ENCODE measurements at places on chromosomes 6 and 20.

DNA sequence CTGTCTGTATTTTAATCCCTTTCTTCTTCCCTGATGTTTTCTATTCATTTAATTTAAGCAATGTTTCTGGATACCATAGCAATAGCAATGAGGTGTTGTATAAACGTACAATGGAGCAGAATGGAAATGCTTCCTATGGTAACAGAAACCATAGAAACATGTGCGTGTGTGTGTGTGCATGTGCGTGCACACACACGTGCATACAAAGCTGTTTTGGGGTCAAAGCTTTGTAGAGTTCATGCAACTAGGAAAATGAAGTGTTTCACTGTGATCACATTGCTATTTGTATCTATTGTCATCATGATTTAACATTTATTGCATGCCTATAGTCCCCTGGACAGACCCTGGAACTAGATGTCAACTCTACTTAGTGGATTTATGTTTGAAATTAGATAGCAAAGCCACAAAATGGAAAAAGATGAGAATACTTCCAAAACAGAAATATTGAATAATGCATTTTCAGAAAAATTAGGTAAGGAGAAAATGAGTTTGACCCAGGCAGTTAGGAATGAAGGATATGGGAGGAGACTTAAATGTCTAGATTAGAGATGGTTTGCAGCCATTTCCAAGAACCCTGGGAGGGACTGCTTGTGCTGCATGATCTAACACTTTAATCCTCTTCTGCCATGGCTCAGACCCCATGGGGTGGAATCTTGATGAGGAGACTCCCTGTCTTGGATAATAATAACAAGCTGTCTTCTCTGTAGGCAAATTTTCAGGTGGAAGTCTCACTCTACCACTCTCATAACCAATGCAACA is 124.4 kb downstream of the TRMT11 start:
- DNase-seq = no peak

- DNase-seq = no peak
These were observed 184.9 kb upstream of the SNX9 start for GRCh38 chr6:157637941-157638662.

GRCh38 chr20:51428401-51429143 is 113.9 kb downstream of the NFATC2 start:
- no peak for DNase-seq

DNA sequence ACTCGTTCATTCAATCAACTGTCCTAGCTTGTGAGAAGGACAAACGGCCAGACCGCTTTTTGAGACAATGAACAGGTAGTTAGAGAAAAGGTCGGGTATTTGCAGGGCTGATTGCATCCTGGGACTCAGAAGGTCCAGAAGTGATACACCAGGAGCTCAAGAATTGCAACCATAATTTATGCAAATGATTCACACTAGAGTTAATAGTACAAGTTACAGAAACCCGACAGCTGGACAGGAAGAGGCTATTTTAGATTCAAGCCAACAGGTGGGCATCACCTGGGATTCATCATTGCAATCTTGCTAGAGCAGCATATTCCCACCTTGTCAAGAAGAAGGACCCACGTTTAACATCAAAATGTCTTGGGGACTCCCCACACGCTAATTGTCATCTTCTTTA is 83.5 kb downstream of the TNFAIP3 start:
- DNase-seq = no peak

DNA sequence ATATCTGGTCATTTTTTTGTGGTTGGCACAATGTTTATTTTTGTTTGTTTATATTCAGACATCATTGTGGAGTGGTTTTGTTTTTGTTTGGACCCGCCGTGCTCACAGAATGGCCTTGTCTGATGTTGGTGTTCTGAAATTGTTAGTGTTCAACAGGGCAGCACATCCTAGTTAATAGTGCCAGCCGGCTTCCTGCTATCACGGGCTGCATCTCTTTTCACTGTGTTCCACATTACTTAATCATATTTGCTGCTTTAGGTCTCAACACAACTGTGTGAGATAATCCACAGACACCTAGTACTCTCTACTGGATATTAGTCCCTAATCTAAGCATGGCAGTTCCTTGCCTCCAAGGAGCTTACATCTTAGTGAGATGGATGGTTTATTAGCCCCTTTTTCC is 2.8 kb upstream of the EIF2S2 start:
- DNase-seq = no peak

- DNase-seq = no peak
These were observed 101.6 kb downstream of the DST start for GRCh38 chr6:56541030-56541600.

DNA sequence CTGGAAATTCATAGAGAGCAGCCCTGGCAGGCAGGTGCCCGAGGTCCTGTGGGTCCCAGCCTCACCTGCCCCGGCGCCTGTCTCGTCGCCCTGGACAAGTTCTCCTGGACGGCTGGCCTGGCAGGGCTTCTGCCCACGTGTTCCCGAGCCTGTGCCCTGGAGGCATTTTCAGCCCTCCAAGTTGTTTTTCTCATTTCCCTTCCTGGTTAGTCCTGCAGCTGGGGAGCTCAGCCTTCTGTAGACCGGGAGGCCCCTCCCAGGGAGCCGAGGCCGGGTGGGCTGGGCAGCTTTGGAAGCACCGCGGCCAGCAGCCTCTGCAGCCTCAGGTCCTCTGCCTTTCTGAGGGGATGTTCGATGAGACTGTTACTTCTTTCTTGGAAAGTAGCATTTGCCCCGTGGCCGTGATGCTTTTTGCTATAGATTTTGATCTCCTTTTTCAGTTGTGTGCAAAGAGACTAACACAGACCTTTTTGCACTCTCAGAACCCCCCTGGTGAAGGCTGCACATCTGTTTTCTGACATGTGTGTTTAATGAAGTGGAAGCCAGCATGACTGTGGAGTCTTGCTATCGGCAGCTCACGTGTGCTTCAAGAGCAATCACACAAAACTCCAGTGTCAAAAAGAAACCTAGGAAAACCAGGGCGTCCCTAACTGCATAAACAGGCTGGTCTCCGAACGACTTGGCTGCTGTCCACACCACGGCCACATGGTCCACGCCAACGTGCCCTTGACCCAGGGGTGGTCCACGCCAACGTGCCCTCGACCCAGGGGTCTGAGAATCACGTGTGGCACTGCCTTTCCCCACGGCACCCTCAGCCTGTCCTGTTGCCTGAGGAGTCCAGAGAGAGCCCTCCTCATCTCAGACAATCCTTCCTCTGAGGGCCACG is 207.5 kb downstream of the SMOC2 start:
- DNase-seq = no peak

GRCh38 chr20:49603209-49603627 is 35.3 kb upstream of the PTGIS start:
- no peak for DNase-seq

DNA sequence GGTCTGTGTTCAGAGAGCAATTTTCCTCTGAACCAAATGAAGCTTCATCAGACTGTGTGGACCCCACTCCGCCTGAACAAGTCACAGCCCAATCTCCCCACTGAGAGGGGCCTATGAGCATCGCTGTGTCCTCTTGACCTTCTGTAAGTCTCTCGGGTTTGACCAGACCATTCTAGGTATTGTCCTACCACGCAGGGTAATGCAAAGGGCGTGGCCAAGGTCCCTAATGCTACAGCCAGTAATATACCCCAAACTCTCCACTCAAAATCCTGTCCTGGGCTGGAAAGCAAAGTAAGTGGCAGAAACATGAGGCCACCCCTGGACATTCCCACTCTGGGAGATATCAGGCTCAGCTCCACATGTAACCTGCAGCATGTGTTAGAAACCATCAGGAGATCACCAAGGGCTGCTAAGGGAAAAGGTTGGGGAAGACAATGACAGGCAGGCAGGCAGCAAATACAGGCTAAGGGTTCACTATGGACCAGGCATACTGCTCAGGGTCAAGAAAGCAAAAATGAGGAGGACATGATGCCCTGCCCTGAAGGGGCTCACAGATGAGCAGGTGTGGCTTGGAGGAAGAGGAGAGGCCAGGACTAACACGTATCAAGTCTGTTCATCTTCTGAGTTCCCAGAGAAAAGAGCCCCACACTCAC is 33.4 kb downstream of the MRPL14 start:
- no peak for DNase-seq

DNA sequence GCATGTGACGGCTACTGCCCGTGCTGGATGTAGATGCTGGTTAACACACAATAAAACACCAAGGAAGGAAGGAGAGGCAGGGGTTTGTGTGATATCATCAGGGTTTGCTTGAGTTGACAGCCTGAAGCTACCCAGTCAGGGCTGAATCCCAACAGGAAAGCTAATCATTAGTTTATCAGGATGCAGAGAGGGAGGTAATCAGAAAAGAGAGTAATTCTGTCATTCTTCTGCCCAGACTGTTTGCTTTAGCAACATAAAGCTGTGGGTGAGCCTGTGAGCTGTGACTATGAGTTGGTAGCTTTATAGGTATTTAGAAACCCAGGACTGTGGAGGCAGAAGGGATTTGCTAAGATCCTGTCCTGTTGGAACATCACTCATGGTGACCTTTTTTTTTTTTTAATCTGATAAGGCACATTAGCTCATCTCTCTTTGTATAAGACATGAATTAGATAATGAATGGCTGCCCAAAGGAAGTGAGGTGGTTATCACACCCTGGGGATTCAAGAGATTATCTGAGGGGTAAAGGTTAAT is 79.3 kb downstream of the CAP2 start:
- DNase-seq = no peak

GRCh38 chr20:48329676-48330664 is 497.8 kb downstream of the PREX1 start:
- no peak for DNase-seq

DNA sequence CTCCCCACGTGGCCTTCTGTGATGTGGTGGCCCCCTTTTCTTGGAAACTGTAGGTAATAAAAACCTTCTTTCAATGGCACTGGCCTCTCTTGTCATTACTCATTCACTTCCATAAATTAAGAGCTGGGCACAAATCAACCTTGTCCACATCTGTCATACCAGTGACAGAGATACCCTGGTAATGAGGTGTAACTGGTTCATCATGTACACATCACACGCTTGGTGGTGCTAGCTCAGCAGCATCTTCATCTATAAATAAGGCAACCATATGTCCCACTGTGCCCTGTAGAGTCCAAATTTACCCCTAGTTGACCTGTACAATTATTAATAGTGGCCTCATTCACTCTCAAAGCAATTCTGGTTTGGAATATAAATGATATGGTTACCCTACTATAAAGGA is 245.6 kb downstream of the HIVEP2 start:
- DNase-seq = no peak

DNA sequence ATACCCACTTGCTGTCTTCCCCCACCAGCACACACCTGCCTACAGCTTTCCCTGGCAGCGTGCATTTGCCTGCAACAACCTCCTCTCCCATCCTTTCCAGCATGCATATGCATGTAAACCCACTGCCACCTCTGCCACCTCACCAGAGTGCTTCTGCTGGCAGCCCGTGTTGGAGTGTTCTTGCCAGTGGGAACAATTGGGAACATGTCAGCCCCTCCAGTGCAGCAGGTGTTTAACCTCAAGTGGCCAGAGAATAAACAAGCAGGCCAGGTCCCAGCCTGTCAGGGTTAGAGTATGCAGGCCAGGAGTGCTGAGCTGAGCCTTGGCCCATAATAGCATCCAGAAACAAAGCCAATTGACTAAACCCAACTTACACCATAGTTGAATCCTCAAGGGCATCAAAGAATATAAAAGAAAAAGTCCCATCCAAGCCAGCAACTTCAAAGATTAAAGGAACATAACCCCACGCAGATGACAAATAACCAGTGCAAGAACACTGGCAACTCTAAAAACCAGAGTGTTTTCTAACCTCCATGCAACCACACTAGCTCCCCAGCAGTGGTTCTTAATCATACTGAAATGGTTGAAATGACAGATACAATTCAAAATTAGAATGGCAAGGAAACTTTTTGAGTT is 1212.1 kb upstream of the CITED2 start:
- DNase-seq = no peak

GRCh38 chr6:148414836-148415235 is 72.2 kb downstream of the SASH1 start:
- DNase-seq = no peak

- DNase-seq = no peak
These were observed 96.5 kb downstream of the MMS22L start for GRCh38 chr6:97186416-97186999.

DNA sequence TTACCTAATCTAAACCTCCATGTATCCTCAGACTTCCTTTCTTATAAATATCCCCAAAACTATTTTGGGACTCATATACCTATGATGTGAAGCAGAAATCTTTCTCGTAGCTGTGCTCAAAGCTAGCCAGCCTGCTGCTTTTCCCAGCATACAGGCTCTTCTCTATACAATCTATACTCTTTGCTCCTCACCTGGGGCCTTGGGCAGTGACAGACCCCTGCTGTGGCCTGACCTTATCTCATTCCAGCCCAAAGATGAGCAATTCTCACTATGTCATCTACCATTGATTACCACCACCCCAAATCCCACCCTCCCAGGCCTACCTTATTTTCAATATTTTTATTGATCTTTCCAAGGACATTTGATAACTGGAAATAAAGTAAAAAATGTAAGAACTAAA is 83.2 kb upstream of the FBXL4 start:
- DNase-seq = no peak

- no peak for DNase-seq
These were observed 470.6 kb upstream of the AGPAT4 start for GRCh38 chr6:161744211-161745067.

DNA sequence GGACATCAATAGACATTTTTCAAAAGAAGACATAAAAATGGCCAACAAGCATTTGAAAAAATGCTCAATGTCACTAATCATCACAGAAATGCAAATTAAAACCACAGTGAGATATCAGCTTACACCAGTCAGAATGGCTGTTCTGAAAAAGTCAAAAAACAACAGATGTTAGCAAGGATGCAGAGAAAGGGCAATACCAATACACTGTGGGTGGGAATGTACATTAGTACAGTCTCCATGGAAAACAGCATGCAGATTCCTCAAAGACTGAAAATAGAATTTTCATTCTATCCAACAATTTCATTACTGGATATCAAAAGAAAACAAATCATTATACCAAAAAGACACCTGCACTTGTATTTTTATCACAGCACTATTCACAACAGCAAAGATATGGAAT is 85.3 kb downstream of the DCDC2 start:
- DNase-seq = no peak

- DNase-seq = no peak
These were observed 21.8 kb upstream of the GMPR start for GRCh38 chr6:16216501-16217155.

- no peak for DNase-seq
These were observed 76.6 kb upstream of the HSF2 start for GRCh38 chr6:122322824-122323223.

- no peak for DNase-seq
These were observed 42.8 kb upstream of the TAF8 start for GRCh38 chr6:42007286-42008137.

- DNase-seq = no peak
These were observed 28.6 kb upstream of the SAMD5 start for GRCh38 chr6:147479857-147480256.

GRCh38 chr6:135920689-135921088 is 69.2 kb downstream of the PDE7B start:
- no peak for DNase-seq

GRCh38 chr6:53960311-53960710 is 150.9 kb upstream of the MLIP start:
- no peak for DNase-seq

GRCh38 chr20:13469262-13469661 is 169.5 kb downstream of the TASP1 start:
- no peak for DNase-seq
